EH (cell line): ENCODE measurements at places on chromosomes 1 and 21.

DNA sequence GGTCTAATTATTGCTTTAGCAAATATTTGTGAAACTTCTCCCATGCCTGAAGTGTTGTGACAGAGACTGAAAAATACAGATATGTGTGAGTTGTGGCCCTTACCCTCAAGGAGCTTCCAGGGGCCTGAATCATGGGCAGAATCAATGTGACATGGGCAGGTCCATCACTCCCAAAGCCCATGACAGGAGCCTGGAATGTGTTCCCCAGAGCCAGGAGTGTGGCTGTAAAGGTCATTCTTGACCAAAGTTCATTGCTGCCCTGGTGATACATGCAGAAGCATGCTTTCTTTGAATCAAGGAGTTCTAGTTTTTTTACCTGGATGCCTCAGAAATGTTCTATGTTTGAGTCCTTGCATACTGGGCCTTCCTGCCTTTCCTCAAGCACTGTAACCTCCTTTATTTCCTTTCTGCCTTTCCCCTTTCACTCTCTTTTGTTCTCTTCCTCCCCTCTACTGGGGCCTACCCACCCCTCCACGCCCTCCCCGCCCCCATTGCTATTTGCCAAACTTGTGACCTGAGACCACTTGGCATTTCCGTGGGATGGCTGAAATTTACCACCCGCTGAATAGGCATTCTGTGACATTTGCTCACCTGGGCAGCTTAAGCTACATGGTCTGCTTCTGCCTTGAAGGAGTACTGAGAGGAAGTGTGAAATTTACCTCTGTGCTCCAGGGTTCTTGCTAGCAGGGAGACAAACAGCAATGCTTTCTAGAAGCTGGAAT is 19.7 kb downstream of the PBX1 start:
- no peak for DNase-seq

- DNase-seq: no peak
These were observed 64.9 kb upstream of the LMO4 start for GRCh38 chr1:87263785-87264184.

DNA sequence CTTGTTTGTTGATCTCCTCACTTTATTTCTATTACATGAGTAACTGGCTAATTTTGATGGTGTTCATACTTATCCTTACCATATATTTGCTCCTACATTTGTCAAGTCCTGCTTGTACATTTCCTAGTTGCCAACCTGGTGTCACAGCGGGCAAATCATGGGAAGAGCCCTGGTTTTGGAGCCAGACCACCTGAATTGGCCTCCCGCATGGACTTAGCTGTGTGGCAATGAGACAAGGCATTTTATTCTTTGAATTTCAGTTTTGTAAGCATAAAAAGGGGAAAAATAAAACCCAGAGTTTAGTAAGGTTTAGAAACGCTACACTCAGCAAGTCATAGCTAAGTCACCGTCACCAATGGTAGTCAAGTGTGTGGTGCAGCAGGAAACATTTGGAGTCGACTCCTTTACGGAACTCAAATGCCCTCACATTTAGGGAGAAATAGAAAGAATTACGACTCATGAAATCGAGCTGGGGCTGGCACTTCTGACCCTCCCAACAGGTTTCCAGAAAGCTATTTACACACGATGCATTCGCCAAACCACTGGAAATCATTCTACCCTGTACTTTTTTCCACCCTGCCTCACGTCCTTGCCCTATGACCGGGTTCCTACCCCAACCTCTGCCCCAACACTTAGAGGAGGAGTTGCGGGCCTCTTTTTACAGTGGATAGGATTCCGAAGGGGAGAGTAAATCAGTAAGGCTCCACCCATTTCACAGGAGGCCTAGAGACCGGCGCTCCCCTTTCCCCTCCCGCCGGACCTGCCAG is 492 bp upstream of the PGM1 start:
- DNase-seq: peak; percentile 3

- DNase-seq: no peak
These were observed 20.0 kb downstream of the IL6R start for GRCh38 chr1:154425172-154425571.

DNA sequence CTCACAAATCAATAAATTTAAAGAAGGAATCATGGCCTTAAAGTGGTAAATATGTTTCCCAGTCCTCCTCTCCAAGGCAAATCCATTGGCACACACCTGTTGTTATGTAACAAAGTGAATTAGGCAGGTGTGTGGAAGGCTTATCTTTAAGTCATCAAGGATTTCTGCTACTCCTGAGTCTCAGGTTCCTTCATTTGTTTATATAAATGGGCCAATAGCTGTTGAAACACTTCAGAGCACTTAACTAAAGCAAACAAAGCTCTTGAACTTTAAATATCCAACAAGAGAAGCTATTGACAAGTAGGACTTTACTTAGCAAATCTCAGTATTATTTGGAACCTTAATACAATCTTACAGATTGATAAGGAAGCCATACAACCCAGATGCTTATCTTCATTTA is 99.3 kb upstream of the ESRRG start:
- no peak for DNase-seq

DNA sequence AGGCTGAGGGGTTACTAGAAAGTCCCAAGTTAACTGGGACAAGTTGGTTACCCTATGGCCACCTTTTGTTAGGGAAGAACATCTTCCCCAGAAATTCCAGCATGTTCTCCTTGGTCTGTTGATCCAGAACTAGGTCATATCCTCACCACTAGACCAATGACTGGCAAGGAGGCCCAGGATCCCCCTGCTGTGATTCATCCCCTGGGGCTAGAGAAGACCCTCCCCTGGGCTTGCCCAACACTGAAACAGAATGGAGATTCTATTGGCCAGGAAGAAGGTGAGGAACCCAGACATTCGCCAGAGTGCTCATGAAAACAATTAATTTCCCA is 90.1 kb upstream of the SIM2 start:
- no peak for DNase-seq

- peak; percentile 49 for DNase-seq
These were observed 395.0 kb downstream of the PTPRU start for GRCh38 chr1:29631361-29631760.

DNA sequence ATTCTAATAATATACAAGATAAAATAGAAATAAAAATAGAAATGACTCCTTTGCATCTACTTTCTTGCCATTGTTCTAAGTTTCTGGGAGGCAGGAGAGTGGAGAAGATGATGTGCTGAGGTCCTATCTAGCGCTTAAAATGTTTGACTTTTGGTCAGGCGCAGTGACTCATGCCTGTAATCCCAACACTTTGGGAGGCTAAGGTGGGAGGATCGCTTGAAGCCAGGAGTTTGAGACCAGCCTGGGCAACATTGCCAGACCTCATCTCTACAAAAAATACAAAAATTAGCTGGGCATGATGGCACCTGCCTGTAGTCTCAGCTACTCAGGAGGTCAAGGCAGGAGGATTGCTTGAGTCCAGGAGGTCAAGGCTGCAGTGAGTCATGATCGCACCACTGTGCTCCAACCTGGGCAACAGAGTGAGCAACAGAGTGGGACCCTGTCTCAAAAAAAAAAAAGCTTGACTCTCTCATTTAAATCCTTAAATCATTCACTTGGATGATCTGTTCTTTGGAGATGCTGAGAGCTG is 24.2 kb upstream of the SLC45A1 start:
- no peak for DNase-seq

DNA sequence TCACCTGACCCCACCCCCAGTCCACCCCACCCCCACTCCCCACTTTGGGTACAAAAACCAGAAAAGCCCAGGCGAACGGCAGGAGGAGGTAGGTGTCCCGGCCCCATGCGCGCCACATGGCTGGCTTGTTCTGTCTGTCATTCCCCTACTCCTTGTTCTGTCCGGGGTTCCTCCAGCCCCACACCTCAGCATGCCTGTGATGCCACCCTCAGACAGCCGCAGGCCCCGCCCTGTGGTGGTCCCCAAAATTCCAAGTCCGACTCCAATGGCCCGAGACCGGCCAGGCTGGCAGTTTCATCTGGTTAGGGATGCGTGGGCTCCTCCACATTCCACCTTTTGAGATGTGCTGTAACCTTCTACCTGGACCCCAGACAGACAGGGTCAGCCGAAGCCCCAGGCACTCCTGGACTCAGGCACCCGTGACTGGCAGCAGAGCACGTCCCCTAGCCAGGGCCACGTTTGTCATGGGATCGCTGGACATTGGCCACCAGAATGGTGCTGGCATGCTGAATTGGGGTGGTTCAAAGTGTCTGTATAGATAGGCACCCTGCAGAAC is 94.4 kb downstream of the WDR4 start:
- DNase-seq: no peak

GRCh38 chr1:200960948-200961340 is 62.6 kb downstream of the KIF21B start:
- no peak for DNase-seq

DNA sequence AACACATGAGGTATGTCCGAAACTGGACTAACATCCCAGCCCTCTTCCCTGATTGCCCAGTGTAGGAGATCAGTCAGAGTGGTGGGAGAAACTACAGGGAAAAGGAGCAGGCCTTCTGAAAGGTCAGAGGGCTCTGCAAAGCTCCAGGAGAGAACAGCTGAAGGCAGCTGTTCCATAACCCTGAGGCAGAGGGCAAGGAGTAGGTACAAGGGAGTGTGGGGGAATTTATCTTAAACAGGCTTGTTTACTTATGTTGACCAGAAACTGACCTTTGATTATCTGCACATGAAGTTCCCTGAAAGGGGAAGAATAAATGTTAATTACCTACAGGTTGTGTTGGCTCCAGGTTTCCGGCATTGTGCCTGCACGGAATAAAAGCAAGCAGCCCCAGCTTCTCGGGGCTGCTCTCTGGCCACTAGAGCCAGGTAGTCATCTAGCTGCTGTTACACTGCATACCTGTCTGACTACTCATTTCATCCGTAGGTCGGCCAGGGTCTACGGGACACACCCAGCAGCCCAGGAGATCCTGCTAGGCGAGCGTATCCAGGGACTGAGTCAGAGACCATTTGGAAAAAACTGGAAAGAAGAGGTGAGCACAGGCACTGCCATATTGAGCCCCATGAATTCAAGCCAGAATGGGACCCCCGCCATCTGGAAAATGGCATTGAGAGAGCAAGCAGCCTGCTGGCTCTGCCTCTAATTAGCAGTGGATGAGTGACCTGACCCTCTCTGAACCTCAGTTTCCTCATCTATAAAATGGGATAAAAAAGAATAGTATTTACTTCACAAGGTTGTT is 14.9 kb upstream of the PAQR7 start:
- peak; percentile 60 for DNase-seq

DNA sequence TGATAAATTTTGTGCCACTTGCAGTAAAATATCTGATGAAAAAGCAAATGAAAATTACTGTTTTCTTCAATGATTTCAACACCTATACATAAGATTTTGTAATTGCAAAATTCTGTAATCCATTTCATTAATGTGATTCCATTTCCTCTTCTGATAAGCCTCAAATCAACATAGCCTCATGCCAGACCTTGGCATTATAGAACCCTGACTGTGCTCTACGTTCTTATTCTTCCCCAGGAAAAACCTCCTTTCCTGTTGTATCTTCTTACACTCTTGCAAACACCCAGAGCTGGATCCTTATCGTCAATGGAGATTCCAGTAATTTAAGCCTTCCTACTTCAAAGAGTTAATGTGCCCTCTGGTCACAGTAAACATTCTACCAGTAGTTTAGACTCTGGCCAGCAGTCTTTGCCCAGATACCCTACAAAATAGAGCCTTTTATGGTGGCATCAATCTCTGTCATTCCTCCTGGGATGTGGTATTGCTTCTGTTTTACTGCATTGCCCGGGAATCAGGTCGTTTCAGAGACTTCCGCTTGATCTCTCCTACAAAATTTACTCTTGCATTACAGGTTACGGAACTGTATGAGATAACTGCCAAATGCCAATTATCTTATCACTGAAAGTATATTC is 48.5 kb upstream of the CHRM3 start:
- DNase-seq: no peak

DNA sequence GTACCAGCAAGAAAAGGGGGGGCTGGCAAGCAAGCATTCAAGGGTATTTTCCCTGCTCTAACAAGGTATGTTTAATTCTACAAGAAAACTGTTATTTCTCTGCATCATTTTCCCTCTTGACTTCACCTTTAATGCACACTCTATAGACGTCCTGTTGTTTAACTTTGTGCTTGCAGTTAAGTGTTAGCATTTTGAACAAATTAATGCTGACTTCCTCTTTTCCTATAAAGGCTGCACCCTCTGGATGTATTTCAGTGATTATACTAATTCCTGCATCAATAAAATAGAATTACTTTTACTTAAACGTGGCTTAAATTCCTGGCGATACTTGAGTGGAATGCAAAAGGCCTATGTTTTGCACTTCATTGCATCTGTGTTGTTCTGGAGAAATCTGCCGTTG is 183.3 kb downstream of the KCNJ6 start:
- DNase-seq: no peak

DNA sequence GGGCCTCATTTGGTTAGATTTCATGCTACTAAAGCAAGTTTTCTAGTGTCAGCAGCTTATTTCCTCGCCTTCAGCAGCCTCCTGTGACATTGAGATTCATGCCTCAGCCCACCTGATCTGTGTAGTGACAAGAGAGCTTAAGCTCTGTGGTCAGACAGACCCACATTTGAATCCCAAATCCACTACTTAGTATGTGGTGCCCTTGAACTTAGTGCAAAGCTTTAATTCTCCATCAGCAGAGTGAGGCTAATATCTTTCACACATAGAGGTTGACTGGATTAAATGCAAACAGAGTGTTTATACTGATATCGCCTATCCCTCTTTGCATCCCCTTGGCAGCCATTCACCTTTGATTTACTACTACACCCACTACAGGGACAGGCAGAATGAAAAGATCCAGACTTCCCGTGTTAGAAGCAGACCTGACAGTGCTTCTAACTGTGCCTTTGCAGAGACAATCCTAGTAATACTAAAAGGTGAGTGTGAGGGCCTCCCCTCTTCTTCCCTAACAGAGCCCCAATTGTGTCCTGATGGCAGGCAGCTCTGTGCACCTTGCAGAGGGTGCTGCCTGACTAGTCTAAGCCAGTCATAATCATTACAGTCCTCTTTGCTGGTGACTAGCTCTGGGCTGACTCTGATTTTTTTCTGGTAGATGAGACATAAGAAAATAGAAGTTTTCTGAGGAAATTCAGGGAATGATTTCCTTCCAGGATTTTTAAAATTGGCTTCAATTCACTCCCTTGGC is 264.0 kb downstream of the CTH start:
- no peak for DNase-seq

- no peak for DNase-seq
These were observed 582 bp downstream of the TRPM2 start for GRCh38 chr21:44354001-44354405.

DNA sequence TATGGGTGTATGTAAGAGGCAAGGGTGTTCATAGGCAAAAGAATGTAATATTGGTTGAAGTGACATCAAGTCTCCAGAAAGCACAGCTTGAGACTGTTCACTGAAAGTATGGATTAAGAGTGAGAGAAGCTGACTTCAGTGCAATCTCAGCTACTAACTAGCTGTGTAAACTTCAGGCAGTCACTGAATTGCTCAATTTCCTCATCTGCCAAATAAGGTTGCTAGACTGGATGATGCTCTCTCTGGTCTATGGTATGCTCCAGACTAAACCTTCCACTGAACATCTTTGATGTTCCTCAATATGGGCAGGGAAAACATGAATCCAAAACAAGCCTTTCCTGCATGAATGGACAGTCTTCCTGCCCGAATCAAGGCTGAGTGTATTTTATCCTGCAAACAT is 111.8 kb upstream of the USH2A start:
- peak; percentile 29 for DNase-seq

GRCh38 chr1:182601416-182601786 is 2.8 kb downstream of the RGS16 start:
- peak; percentile 75 for DNase-seq
